ENCODE measurements at places on chromosomes 7 and 10.

DNA sequence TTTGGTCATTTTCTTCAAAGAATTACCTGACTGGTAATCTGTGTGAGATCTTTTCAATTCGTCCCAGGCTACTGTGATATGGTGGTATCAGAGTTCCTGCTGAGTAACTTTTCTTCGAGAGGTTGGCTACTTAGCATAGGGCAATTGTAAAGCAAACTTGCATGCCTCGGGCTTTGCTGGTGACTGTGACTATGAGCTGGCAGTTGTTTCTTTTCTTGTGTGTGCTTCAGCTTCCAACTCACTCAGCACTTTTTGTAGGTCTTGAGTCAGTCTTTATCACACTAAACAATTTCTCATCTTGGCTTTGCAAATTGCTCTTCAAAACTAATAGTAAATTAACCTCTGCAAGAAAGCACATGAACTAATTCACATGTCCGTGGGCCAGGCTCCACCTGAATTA, 44.3 kb downstream of the PRR15 start:
- no peak for DNase-seq

GRCh38 chr10:90007226-90007625, 305.8 kb downstream of the KIF20B start:
- DNase-seq = no peak

DNA sequence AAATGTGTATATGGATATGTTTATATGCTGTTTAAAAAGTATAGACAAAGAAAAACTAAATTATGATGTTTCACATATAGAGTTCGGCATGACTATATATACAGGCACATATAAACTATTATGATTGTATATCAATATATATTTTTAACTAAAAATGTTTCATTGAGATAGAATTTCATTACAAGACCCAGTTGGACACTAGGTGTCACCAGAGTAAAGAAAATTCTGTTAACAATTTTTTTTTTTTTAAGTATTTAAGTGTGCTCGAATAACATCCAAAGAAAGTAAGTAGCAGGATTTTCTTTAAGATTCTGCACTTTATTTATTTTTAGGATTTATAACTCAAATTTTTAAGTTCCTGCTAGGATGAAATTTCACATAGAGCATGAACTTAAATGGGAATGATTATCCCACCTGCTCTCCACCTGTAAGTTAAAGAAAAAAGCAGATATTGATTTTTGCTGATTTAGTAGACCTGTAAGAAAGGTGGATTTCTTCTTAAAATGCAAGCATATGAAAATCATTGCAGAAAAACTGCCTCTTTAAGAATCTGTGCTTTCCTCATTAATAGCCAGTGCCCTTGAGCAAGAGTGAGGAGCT, 961.5 kb downstream of the PCDH15 start:
- no peak for DNase-seq

GRCh38 chr10:37774351-37774750, 83.1 kb downstream of the ZNF248 start:
- DNase-seq = no peak

DNA sequence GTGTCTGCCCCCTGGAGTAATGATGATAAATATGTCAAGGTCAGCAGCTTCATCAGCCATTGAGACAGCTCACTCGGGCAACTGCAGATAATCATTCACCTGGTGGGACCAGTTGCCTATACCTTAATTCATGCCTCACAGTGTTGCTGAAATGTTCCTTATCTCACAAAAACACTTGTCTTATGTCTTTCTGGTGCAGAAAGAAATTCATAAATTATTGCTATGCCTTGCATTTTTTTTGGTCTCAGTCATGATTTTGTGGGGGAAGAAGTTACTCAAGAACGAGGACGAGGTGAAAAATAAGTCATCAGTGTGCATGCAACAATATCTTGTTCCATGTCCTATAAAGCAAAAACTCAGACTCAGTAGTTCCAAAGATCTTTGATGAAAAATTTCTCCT, 16.0 kb downstream of the TRIL start:
- DNase-seq = no peak

- DNase-seq = peak; percentile 94
Measured at GRCh38 chr7:2314209-2314955, at the start of gene SNX8. SNX8 (minus strand) TSS chr7:2314441; CDS start chr7:2314421, 20 bp downstream.

- no peak for DNase-seq
Measured at GRCh38 chr10:20287586-20287985, 471.4 kb downstream of the PLXDC2 start.

GRCh38 chr7:107383203-107383602, 86.7 kb upstream of the GPR22 start:
- DNase-seq = no peak

DNA sequence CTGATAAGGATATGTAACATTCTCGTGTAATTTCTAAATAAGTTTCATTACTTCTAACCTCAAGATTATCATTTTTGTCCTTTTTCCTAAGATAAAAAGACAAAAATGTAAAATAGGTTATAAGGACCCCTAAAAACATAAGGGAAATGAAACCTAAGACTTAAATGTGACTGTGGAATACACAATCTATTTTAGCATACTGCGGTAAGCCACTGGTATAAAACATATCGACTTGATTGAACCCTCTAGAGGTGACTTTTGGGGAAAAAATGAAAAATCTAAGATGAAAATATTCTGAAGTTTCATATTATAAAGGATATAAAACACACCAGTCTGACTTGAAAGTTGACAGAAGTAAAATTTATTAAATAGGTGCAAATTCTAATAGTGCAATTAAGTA, 1.9 kb downstream of the NAMPT start:
- no peak for DNase-seq

GRCh38 chr7:74058486-74058885, 25.1 kb upstream of the LIMK1 start:
- DNase-seq = no peak

DNA sequence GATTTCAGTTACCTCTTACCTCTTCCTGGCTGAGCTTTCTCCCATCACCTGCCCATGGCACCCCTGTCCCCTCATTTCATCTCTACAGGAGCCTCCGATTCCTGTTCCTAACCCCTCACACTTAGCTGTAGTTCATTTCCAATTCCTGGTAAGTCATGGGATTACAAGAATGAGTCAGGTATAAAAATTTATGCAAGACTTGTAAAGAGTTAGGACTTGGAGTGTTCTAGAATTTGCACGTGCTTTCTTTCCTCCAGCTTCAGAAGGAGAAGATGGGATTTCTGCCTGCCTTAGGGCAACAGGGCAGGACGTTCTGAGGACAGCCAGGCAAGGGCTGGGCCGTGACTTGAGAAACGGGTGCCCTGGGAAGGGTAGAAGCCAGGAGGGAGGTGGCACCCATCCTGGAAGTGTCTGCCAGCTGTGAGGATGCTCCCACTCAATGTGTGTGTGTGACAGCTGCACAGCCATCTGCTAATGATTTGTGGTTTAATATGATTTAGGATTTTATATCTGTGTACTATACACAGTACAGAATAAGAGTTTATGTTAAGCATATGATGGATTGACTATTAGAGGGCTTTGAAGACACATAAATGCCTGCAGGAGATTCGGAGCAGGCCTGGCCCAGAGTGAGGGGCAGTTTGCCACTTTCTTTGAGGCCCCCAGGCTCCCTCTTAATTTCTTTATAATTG, 81.5 kb upstream of the VIPR2 start:
- no peak for DNase-seq
